ENCODE measurements at places on chromosomes 12 and 14. TPM values are rescaled to one million over a fixed set of nuclear protein-coding genes. Genes with fewer than 3 reads are reported as not detected.

The RNU4-1 gene
- polyA plus RNA-seq = not detected

The GRIP1 gene
- polyA plus RNA-seq = not detected

The APOLD1 gene
- polyA plus RNA-seq = 0.23 TPM

The IFNG-AS1 gene
- 21.1 TPM for polyA plus RNA-seq

The TMEM229B gene
- 7.0 TPM for polyA plus RNA-seq

The MAPK1IP1L gene
- polyA plus RNA-seq = 119 TPM

The C12orf54 gene
- polyA plus RNA-seq = not detected

Data from IgD-negative memory B cell (primary cell).